AG04449 (cell line): ENCODE measurements at places on chromosomes 2 and 18.

GRCh38 chr18:23721696-23722480, 32.6 kb downstream of the LAMA3 start:
- DNase-seq, result no peak

GRCh38 chr2:106280224-106280623, 86.1 kb upstream of the UXS1 start:
- no peak for DNase-seq

GRCh38 chr18:62258616-62259015, 66.5 kb upstream of the TNFRSF11A start:
- no peak for DNase-seq

GRCh38 chr2:100721693-100722092, 98.2 kb upstream of the NPAS2 start:
- DNase-seq, result no peak

GRCh38 chr2:3981446-3981987, 278.1 kb downstream of the DCDC2C start:
- DNase-seq, result no peak

DNA sequence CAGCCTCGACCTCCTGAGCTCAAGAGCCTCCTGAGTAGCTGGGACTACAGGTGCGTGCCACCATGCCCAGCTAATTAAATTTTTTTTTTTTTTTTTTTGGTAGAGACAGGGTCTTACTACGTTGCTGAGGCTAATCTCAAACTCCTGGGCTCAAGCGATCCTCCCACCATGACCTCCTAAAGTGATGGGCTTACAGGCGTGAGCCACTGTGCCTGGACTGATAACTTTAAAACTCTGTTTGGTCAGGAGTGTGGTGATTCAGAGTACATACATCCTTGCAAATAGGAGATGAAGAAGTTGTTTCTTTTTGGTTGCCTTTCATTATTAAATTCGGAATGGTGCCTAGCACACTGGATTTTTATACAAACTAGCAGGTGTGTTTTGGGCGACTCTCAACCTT, 73.0 kb downstream of the LTBP1 start:
- no peak for DNase-seq

- DNase-seq, result no peak
Measured at GRCh38 chr18:10490401-10491165, 35.2 kb upstream of the NAPG start.

- DNase-seq, result no peak
Measured at GRCh38 chr18:46680784-46681695, 24.0 kb upstream of the LOXHD1 start.

- no peak for DNase-seq
Measured at GRCh38 chr2:70121627-70122372, 34.5 kb downstream of the PCBP1 start.

DNA sequence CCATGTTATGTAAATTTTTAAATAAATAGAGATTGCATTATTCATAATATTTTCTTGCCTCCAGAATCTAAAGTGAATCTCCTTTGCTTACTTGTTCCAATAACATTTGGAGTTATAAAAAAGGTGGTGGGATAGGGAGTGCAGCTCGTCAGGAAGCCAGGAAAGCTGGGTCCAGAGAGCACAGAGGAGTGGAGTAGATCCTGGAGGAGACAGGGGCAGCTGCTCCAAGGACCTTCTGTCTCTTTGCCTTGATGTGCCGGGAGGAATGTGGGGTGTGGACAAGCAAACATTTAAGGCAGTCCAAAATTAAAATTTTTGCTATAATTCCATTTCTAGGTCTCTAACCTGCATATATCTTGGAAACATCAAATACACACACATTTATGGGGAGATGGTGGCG, 29.3 kb downstream of the HAUS1 start:
- DNase-seq, result no peak

- DNase-seq, result peak; percentile 38
Measured at GRCh38 chr2:162025121-162025911, 48.7 kb downstream of the DPP4 start.

DNA sequence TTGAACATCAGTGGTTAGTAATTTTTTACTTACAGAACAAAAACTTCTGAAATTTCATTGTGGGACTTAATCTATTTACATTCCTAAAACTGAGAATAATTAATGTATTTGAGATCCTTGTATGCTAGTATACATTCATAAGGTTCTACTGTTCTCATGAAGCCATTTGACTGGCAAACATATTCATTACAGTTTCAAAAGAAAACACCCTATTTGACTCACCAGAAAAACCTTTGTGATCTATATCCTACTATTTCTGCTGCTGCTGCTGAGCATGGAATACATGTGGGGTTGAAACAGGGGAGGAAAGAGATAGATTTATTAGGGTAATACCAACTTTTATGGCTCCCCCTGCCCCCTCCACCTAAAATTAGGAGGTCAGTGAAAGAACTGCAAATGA, 21.8 kb downstream of the MARS2 start:
- DNase-seq, result no peak
